ENCODE measurements at places on chromosomes 7 and 10.

- DNase-seq = no peak
These were observed 1257.8 kb upstream of the SORCS1 start for GRCh38 chr10:108422286-108422685.

GRCh38 chr10:57897611-57898010, 370.1 kb downstream of the IPMK start:
- DNase-seq = no peak

DNA sequence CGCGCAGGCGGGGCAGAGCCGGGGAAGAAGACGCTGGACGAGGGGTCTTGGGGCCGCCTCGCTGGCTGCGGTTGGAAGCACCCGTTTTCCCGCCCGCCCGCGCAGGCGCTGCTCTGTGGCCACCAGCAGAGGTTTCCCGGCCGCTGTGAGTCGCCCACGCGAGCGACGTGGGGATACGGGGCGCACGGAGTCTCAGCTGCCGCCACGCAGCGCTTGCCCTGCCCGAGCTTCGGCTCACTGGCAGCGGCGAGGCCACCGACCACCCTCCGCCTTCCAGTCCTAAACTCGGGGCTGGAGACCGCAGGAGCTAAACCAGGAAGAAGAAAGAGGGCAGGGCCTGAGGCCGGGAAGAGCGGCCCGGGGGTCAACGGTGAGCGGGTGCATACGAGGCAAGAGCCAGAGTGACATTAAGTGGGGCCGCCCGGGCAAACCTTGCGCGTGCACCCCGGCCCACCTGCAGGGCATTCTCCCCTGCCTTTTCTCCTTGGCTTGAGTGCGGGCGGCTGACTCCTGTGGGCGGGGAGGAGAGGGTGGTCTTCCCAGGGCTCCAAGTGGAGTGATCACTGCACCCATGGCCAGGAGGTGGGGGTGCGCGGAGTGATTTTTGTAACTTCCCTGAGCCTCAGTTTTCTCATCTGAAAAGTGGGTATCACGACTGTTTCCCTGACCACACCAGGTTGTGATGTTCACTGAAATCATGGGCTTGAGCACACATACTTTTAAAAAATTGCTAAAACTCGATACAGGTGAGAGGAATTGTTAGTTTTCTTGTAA, 7.1 kb upstream of the EMX2 start:
- no peak for DNase-seq

DNA sequence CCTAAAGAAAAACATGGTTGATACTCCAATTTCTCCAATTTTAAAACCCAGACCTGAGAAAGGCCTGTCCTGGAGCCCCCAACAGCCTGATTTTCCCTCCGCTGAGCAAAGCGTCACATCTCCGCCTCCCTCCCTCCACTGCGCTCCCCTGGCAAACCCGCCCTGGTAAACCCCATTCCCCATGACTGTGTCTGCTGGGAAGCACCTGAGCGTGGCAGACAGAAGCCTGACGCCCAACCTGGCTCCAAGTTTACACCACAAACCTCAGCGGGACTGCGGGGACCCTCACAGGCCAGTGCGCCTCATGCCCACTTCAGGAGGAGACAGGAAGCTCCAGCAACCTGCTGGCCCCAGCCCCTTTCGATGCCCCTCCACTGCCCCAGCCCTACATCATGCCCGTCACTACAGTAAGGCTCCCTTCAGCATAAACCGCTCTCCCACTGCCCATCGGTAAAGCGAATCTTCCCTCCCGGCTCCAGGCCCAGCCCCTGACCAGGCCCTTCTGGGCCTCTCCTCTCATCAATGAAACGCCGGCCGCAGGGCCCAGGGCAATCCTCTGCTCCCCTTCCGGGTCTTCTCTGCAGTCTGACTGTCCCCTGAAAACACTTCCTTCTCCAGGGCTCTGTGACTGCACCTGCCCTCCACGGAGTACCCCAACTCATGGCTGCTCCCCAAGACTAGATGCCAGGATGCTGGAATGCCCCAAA, 233.3 kb downstream of the MAD1L1 start:
- DNase-seq = no peak

GRCh38 chr7:17029150-17029549, 147.4 kb upstream of the AGR3 start:
- no peak for DNase-seq

DNA sequence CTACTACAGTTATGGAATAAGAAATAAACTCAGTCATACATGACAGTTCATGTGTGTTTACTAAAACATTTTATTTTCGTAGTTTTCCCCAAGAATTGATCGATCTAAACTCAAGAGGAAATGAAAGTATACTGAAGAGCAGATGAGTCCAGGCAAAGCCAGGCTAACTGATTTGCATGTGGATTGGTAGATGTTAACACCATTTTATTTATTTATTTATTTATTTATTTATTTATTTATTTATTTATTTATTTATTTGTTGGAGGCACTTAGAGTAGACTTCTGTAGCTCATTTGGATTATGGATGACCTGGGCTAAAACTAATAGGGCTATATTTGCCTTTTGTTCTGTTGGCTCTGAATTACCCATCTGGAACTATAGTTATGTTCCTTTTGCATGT, 68.5 kb upstream of the DKK1 start:
- no peak for DNase-seq

GRCh38 chr10:86755454-86755739, 1.0 kb upstream of the BMPR1A start:
- no peak for DNase-seq

DNA sequence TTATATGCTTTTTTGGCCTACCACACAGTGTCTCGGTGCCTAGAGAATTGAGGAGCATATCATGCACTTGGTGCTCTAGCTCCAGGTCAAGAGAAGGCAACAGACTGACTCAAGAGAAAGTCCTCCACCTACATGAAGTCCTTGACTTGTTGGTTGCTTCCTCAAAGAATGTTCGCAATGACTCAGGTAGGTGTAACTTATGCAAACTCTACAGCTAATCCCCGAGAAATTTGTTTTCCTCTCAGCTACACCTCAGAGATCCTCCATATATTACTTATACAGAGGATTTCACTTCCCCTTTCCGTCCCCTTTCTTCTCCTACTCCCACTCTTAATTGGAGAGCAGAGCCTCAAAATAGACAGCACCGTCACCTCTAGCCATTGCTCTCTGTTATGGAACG, 1013.1 kb downstream of the KCNMA1 start:
- no peak for DNase-seq

DNA sequence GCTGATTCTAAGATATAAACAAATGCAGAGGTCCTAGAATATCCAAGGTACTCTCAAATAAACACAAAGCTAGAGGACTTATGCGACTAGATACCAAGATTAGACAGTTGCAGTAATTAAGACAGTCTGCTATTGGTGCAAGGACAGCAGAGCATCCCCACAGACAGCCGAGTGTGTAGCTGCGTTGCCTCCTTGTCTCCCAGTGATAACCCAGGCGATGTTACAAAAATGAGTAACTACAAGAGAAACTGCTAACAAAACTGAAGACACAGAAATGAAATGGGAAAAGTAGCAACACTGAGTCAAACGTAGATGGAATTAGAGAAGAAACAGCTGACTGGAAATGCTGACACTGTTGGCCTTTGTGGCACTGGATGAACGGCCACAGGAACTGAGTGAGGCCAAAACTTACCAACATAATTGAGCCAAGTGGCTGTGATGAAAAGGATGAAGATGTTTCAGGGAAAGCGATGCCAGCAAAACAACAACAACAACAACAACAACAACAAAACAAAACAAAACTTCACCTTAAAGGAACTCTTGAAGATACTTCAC, 54.3 kb downstream of the BAIAP2L1 start:
- no peak for DNase-seq

GRCh38 chr7:68754414-68754813, 843.9 kb upstream of the AUTS2 start:
- DNase-seq = no peak

DNA sequence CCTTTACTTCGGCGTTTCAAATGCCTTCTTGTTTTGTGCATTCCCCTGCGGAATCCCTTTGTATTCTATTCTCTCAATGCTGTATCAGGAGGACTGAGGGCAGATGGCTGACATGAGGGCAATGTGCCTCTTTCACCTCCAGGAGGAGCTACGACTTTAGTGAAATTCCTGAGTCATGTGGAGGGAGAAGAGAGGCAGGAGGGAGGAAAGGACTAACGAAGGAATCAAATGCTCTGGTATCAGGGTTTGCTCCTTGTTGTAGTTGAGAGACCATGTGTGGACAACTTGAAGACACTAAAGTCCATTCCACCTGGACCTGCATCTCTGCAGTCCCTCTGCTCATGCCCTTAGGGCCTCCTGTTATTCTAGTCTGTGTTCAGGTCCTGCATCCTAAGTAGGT, 40.2 kb upstream of the PRSS58 start:
- no peak for DNase-seq

- no peak for DNase-seq
These were observed 1.6 kb downstream of the TIAL1 start for GRCh38 chr10:119595134-119595675.

- DNase-seq = no peak
These were observed 97.4 kb upstream of the DIP2C start for GRCh38 chr10:786633-787474.

DNA sequence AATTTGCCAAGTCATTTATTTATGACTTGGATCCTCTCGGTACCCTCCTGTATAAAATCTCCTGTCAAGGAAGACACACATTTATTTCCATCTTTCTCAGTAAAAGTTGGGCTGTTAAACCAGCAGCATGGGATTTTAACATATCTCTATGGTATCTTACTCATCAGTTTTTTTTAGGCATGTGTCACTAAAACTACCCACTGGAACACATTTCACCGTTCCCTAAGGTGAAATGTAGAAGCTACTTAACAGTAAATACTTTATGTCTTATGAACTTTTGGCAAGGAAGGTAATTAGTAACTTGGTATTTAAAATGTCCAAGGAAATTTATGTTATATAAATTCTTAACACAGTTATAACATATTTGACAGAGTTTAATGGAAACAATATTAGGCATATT, 152.5 kb upstream of the HDAC9 start:
- no peak for DNase-seq
